ENCODE measurements at places on chromosomes 3 and 15.

GRCh38 chr15:90227816-90228772 lies 5.6 kb downstream of the CIB1 start:
- DNase-seq = no peak

- DNase-seq = no peak
Measured at GRCh38 chr15:94395640-94396039, 164.3 kb downstream of the MCTP2 start.

GRCh38 chr15:47473832-47474231 lies 243.5 kb upstream of the SEMA6D start:
- DNase-seq = no peak

GRCh38 chr3:99430348-99431134 lies 207.9 kb upstream of the COL8A1 start:
- DNase-seq = no peak

All from iPS-NIHi11 (cell line).